ENCODE measurements at places on chromosomes 3 and 15.

GRCh38 chr3:77091809-77092208, 51.9 kb downstream of the ROBO2 start:
- no peak for DNase-seq

DNA sequence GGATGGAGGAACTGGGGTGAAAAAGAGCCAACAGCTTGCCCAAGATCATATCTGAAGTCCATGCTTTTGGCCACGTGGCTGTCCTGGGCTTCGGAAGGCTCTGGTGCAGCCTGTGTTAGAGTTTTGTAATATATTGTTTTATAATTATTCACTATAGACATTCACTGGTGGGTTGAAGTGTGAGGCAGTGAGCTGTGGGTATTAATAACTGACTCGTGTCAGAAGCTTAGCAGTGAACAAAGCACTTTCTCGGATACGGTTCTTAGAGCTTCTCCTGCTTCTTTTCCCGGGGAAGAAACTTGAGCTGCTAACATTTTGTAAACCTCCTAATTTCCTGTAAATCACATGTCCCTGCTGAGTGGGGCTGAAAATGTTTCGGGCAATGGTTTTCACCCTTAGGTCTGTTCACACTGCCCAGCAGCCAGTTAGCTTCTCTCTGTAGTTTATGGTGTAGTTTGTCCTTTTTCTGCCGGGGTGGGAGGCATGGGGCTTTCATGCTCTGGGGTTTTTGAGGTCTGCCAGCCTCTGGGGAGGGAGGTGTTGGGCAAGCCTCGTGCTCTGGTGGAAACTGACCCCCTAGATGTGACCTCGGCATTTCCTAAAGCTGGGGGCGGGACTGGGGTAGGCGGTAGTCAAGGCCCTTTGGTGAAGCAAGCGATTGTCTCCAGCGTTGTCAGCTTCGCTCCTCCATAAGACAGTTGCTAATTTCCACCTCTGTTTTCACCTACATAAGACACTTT, 1.7 kb downstream of the MRAS start:
- DNase-seq, result no peak

GRCh38 chr15:96448923-96449322, 118.4 kb downstream of the NR2F2 start:
- DNase-seq, result no peak

- DNase-seq, result peak; percentile 59
These were observed 288.6 kb downstream of the UACA start for GRCh38 chr15:70474471-70475406.

DNA sequence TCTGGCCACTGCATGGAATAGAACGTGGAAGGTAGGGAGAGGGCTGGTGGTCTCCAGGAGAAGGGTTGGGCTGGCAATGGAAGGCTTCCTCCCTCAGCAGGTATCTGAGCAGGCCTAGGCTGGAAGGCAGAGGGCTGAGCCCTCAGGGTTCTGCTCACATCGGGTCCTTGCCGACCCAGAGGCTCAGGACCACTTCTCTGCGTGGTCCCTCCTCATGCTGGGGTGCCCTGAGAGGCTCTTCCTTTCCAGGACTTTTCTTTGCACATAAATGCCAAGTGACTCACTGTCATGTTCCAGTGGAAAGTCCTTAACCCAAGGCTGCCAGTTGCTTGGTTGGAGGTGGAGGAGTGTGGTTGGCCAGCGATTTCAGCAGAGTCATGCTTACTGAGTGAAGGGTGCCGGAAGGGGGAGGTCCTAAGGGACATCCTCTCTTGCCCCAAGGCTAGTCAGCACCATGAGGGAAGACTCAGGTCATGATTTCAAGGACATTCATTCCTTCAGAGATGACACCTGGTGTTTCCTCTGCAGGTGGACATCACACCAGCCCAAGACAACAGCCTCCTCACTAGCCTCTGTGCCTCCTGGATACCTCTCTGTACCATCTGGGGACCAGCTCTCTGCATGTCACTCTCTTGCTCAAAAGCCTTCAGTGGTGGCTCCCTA, 8.2 kb downstream of the SLC6A6 start:
- peak; percentile 95 for DNase-seq

GRCh38 chr15:78276064-78276943, 11.9 kb downstream of the DNAJA4 start:
- no peak for DNase-seq

GRCh38 chr3:174907027-174907426, 47.9 kb downstream of the NAALADL2 start:
- DNase-seq, result no peak

- DNase-seq, result no peak
These were observed 26.6 kb downstream of the RNF111 start for GRCh38 chr15:59014068-59014467.

GRCh38 chr15:94105760-94106159, 125.6 kb upstream of the MCTP2 start:
- peak; percentile 62 for DNase-seq

DNA sequence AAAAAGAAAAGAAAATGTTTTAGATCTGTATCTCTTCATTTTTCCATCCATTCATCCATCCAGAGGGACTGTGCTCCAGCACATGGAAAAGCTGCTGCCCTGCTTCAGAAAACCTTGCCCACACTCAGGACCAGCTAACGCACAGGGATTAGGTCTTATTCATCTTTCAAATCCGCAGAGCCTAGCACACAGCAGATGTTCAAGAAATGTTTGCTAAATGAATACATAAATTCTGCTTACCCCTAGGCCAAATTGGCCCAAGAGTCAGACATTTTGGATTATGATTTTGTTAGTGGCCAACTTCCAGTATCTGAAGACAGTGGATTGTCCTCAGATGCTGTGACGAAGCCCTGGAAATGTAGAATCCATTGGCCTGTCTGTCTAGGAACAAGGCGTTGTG, 71.4 kb downstream of the GHSR start:
- no peak for DNase-seq

DNA sequence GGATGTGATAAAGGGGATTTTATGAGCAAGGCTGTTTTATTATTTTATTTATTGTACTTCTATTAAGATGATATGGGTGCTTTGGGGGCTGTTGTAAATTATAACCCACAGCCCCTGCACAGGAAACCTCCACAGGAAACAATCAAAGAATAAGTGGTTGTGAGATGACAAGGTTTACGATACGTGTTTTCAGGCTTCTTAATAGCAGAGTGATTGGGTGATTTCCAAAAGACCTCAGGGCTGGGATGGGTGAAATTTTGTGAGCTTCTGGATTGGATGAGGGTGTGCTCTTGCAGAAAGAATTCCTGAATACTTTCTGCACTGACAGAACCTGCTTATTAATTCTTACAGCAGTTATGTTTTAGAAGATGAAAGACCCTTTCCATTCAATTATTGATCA, 21.4 kb downstream of the CHL1 start:
- no peak for DNase-seq

Data from kidney tubule cell (primary cell).